ENCODE measurements at places on chromosomes 4 and X.

- no peak for DNase-seq
Measured at GRCh38 chr4:2261110-2261852, 628 bp downstream of the MXD4 start.

DNA sequence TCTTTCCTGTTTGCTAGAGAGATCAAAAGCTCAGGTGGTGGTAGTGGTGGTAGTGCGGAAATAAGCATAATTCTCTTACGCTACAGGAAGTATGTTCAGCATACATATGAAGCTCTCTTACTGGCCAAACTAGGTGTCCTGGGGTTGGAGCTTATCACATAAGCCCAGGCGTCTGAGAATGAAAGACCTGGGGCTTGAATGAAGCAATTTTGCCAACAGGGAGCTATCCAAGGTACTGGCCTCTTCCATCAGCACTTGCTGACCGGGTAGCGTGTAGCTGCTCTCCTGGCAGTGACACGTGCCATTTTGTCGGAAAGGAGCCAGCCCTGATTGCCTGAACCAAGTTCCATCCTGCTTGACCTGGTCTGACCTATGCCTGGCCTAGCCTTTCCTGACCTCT, 65.9 kb upstream of the HPF1 start:
- no peak for DNase-seq

- no peak for DNase-seq
Measured at GRCh38 chr4:94831607-94832006, 73.9 kb downstream of the BMPR1B start.

GRCh38 chr4:81599742-81600380, 128.2 kb upstream of the RASGEF1B start:
- DNase-seq: no peak

DNA sequence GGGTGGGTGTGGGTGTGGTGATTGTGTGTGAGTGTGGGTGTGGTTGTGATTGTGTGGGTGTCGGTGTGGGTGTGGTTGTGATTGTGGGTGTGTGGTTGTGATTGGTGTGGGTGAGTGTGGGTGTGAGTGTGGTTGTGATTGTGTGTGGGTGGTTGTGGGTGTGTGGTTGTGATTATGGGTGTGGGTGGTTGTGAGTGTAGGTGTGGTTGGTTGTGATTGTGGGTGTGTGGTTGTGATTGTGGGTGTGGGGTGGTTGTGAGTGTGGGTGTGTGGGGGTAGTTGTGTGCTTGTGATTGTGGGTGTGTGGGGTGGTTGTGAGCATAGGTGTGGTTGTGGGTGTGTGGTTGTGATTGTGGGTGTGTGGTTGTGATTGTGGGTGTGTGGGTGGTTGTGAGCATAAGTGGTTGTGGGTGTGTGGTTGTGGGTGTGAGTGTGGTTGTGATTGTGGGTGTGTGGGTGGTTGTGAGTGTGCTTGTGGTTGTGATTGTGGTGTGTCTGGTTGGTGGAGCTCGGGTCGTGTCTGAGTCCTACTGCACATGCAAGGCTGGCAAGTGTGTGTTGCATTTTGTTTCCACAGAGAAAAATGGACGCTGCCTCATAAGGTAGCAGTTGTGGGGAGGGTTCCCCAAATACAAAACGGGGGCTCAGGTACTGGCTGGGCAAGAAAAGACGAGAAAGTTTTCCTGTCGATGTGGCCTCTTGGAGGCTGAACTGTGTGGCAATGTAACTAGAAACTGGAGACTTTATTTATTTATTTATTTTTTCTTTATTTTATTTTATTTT, 116.7 kb downstream of the UBE2K start:
- no peak for DNase-seq

- DNase-seq: no peak
Measured at GRCh38 chr4:1293531-1293941, 3.8 kb downstream of the MAEA start.

- DNase-seq: no peak
Measured at GRCh38 chrX:151359341-151359740, 37.7 kb upstream of the VMA21 start.

- no peak for DNase-seq
Measured at GRCh38 chrX:153405426-153405825, 4.3 kb upstream of the PNMA6E start.

- no peak for DNase-seq
Measured at GRCh38 chr4:161279095-161279494, 884.7 kb downstream of the FSTL5 start.

- no peak for DNase-seq
Measured at GRCh38 chr4:78722878-78723277, 53.3 kb upstream of the BMP2K start.

GRCh38 chr4:6443035-6444023, 29.1 kb downstream of the PPP2R2C start:
- no peak for DNase-seq

GRCh38 chr4:150106886-150107285, 28.6 kb downstream of the DCLK2 start:
- DNase-seq: no peak

DNA sequence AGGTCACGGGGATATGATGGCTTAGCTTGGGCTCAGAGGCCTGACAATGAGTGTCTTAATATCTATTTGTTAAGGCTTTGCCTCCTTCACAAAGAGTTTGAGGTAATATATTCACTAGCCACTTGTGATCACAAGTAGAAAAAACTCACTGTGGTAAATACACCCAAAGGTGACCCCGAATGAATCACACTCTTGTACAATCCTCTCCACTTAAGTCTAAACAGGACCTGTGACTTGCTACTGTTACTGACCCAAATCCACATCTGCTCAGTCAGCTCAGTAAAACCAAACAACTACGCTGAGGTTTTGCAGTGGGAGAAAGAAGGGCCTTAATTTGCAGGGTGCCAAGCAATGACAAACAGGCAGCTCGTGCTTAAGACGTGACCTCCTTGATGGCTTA, 223.8 kb upstream of the MAGEC2 start:
- no peak for DNase-seq

- no peak for DNase-seq
Measured at GRCh38 chr4:5821665-5822358, 71.1 kb downstream of the CRMP1 start.

DNA sequence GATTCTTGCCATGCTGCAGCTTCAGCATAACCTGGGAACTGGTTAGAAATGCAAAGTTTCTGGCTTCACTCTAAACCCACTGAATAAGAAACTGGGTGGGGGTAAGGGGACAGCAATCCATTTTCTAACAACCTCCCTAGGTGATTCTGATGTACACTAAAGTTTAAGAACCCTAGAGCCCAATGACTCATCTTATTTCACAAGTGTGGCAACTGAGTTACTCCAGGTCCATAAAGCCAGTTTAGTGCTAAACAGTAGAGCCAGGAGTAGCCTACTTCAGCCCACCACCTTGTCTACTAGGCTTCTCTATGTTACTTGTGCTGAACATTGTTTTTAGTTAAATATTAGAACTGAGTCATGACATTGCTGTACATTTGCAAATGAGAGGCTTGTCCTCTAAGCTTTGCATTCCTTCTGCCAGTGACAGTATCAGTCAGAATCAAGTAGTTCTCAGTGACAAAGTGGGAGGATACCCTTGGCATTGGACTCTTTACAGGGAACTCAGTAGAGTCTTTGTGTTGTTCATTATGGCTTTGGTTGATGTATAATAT, 518.0 kb downstream of the RPA4 start:
- no peak for DNase-seq

- DNase-seq: no peak
Measured at GRCh38 chr4:54333657-54334056, 104.6 kb downstream of the PDGFRA start.

GRCh38 chrX:53281321-53281822, at the start of gene IQSEC2:
IQSEC2 (minus strand) TSS chrX:53281584.
- no peak for DNase-seq

GRCh38 chrX:14673236-14673635, 143.9 kb downstream of the GLRA2 start:
- no peak for DNase-seq

- DNase-seq: no peak
Measured at GRCh38 chrX:11789809-11790208, 31.8 kb downstream of the MSL3 start.

DNA sequence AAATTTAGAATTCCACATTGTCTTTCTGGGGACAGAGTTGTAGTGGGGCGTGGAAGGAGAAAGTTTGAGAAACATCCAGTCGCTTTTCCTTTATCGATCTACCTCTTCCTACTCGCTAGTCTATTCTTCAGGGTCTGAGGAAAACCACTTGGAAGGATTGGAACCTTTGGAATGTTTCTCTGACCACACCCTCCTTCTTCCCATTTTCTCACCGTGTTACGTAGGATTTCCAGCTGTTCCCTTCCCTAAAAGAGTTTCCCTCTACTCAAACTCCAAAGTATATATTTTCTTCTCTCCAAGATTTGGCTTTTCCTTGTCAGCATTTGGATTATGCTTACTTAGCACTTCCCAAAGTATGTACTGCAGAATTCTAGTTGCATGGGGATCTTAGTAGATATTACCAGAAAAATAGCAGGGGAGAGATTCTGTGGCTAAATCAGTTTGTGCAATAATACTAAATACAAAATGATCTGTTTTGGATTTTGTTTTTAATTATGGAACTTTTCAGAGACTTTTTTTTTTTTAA, 4.9 kb downstream of the ENPEP start:
- DNase-seq: no peak

- DNase-seq: no peak
Measured at GRCh38 chrX:143095816-143096215, 70.1 kb downstream of the SPANXN4 start.

Measured in activated CD4-positive, alpha-beta T cell treated with anti-CD3 and anti-CD28 coated beads for 1 hour (primary cell).